ENCODE measurements at places on chromosomes 12 and 14.
A peak's percentile ranks its signal among the peaks of the same experiment; 100 is the strongest.

GRCh38 chr12:88142610-88142991, 494 bp downstream of the TMTC3 start:
- DNase-seq = no peak

GRCh38 chr14:33950320-33951182, at the start of gene EGLN3:
EGLN3 (minus strand) TSS chr14:33951074; CDS start chr14:33950752, 322 bp downstream.
- DNase-seq = peak; percentile 25

GRCh38 chr12:32854097-32854496, 42.5 kb downstream of the PKP2 start:
- no peak for DNase-seq

- no peak for DNase-seq
Measured at GRCh38 chr14:94548131-94548998, 12.9 kb upstream of the SERPINA4 start.

GRCh38 chr12:71158361-71158882, 623 bp upstream of the TSPAN8 start:
- DNase-seq = no peak

DNA sequence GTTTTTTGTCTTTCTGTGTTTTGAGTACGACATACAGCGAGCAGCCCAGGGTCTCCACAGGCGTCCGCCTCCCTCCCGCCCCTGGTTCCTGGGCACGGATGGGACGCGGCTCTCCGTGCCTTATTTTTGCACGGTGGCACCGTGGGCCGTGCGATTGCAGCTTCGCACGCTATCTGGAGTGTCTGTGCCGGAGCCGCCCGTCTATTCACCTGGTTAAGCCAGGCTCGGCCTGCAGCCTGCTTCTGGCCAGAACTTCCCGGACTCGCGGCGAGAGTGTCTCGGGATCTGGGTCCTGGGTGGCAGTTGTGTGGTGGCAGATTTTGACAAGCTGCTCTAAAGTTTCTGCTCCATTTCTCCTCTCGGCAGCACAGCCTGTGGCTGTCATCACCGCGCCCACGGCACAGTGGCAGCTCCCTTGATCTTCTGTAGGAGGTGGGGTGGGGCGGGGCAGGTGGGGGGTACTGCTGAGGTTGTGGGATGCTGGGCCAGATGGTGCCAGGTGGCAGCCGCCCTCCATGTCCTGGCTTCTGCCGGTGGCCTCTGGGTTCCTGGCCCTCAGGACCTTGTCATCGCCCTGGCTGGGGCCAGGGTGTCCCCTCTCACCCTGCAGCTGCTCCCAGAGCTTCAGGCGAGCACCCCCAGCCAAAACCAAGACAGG, 2.9 kb downstream of the MMP17 start:
- no peak for DNase-seq

DNA sequence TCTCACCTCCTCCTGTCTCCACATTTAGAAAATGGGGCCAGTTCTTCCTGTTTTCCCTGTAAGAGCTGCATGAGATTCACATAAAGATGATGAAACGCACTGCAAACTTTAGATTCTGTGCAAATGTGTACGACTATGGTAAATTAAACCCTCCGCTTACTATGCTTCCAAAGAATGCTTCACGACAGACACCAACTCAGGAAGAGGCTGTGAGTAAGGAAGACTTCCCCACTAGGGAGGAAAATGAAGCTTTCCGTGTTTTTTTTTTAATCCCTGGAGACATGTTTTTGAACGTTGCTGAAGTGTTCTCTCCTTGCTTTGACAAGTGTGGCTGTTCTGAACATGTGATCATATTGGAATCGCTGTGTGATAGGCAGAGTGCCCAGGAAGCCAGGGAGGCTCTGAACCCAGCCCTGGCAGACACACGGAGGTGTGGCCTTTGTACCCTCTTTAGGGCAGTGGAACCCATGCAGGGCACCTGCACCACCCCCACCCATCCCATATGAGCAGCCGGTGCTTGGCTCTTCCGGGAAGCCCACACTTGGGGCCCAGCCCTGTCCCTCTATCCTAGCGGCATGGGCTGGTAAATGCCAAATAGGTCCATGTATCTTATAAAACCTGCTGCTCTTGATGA, 7.5 kb upstream of the SYNE3 start:
- DNase-seq = no peak

DNA sequence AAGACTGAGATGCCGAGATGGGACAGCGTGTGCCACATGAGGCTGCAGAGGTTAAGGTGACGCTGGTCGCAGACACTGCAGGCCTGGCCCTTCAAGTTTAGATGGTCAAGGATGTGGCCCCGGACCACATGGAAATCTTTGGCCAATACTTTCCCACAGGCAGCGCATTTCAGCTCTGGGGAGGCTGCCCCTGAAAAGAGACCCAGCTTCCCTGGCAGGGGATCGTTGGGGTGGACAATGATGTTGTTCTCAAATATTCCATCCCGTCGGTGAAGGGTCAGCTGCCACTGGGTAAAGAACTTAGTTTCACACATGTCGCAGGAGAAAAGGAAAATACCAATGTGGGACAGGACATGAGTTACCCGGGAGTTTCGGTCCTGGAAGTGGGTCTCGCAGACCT, 3.0 kb downstream of the ZBTB39 start:
- no peak for DNase-seq

DNA sequence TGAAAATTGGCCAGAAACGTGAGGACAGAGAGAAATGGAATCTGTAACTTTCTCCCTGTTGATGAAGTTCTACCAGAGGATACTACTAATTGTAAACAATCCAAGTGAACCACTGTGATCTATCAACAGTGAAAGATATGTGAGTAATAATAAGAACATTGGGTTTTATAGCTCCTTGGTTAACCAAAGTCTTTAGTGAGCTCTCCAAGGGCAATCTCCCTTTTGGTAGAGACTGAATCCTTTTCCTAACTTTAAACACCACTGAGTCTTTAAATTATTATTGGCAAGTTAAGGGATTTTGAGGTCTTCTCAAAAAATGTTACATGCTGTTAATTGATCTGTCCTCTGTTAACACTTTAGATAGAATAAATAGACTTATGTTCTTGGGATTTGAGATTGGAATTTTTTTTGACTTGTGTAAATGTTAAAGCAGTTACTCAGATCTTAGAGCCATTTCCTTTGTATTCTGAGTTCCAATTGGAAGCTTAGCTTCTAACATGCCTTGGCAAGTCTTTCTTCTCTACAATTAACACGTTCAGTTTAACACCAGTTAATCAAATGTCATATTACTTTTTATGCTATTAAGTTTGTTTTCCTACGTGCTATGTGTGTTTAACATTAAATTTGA, 338.2 kb upstream of the DDHD1 start:
- no peak for DNase-seq

DNA sequence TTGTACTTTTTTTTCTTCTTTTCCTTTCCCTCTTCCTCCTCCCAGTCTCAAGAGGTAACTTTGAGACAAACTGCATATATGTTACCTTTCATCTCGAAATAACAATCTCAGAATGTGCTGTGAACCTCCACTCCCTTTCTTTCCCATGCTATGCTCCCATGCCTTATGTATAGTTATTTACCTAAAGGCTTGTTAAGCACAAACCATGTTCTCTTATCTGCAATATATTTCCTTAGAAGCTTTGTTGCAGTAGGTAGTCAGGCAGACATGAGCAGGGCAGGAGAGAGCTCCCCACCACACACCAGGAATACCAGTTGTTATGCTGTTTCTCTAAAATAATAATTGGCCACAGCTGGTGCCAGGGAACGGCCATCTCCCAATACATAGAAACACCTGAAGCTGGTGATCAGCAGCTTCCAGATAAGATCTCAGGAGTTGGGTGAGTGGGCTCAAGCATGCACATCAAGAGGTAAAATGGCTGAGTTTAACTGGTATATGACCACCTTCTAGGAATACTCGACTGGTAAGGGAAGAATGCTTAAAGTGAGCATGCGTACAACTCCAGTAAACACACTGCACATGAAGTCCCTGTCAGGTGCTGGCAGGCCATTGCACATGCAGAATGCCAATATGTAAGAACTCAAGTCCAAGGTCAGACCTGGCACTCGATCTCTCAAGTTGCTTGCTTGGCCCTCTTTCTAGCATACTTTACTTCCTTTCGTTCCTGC, 14.8 kb upstream of the DHRS2 start:
- no peak for DNase-seq

GRCh38 chr12:103626498-103626897, 39.4 kb downstream of the STAB2 start:
- DNase-seq = no peak

- no peak for DNase-seq
Measured at GRCh38 chr12:636632-637031, 26.6 kb downstream of the NINJ2 start.

- DNase-seq = no peak
Measured at GRCh38 chr12:81440001-81440400, 319.1 kb downstream of the PPFIA2 start.

- DNase-seq = no peak
Measured at GRCh38 chr12:80576641-80577418, 130.6 kb upstream of the MYF6 start.

DNA sequence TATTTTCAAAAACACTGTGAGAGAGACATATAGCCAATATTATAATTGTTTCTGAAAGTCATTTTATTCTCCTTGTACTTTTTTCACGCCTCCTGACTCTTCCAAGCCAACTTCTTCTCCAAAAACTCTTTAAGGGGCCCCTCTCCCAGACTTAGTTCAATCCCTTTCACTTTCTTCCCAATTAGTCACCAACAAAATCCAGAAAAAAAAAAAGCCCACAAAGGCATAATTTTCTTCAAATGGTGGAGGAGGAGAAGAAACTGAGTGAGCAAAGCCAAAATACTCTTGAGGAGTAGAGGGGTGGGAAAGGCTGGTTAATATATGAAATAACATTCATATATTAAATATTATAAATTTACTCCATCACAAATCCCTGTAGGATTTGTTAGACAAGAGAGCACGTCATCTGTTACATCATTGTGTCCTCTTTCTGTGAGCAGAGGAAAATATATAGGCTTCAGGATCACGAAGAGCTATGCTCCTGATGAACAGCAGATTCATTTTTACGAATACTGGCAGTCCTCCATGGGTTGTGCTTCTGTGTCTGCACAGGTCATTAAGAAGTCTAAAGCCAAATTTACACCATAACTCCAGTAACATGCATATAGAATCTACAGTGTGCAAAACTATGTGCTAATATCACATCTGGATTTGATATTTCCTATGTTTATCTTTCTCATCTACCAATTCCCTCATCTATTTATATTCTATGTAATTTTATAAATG, 25.9 kb upstream of the NID2 start:
- no peak for DNase-seq

DNA sequence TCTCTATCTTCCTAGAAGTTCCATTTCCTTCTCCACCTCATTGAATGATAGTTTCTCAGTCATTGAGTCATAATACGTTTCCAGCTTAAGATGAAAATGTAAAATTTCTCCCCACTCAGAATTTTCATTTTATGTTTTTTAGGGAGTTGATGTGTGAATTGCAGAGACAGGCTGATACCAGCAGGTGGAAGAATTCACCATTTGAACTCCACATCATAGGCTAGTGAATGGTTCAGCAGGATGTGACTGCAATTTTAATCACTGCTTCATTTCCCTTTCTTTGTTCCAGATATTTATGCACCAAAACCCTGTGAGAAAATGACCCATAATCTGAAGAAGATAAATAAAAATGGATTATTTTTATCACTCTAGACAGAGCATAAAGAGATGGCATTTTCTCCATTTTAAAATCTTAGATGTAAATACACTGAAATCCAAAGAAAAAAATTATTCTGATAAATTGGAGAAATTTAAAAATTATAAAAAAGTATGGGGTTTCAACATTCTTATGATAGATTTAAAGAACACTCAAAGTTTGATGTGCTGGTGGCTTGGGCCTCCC, 10.6 kb upstream of the PYGL start:
- DNase-seq = no peak

GRCh38 chr12:15592934-15593333, 196.3 kb downstream of the EPS8 start:
- DNase-seq = no peak

GRCh38 chr14:76090616-76091391, 60.9 kb upstream of the GPATCH2L start:
- DNase-seq = no peak

- no peak for DNase-seq
Measured at GRCh38 chr12:113134521-113134951, 1.0 kb downstream of the RASAL1 start.

- no peak for DNase-seq
Measured at GRCh38 chr12:89270548-89270947, 81.8 kb downstream of the DUSP6 start.

GRCh38 chr12:106251631-106252455, 4.0 kb upstream of the CKAP4 start:
- DNase-seq = no peak

DNA sequence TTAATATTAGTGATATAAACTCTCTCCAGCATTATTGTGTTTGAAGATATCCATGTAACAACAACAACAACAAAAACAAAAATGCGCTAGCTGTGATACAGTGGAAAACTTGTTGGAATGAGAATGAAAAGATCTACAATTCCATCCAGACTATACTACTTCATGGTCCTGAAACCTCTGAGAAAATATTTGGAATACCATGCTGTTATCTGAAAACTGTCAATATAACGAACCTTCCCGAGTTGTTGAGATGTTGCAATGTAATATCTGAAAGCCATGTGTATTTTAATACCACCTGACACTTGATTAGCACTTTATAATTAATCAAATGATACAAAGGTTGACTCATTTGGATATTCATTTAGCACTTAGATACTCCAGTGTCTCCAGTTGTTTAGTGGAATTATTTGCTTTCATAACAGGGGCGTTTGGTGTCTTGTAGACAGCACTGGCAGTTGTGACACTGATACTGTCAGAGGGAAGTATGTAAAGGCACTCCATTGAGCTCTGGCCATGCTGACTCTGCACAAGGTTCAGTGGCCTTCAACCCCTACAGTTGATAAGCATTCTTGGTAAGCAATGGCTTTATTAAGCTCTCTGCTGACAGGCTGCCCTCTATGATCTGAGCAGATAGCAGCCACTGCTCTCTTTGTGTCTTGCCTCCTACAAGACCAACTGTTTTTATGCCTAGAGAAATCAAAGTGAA, 447.1 kb upstream of the SEL1L start:
- DNase-seq = no peak

DNA sequence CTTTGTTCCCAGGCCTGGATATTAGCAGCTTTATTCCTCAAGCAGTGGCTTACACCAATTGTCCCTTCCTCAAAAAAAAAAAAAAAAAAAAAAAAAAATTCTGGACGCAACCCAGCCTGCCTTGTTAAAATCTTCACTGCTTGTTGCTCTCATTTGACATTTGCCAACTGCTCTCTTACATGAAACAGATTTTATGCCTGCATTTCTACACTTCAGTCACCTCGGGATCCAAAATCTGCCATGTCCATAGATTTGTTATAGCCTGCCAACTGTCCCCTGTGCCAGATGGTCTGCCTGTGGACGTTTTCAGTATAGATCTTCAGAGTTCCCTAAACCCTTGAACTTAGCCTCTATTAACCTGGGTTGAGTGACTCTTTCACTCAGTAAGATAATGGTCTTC, 651.5 kb downstream of the FSCB start:
- DNase-seq = no peak

GRCh38 chr12:80761838-80762237, 45.1 kb downstream of the MYF5 start:
- DNase-seq = no peak

DNA sequence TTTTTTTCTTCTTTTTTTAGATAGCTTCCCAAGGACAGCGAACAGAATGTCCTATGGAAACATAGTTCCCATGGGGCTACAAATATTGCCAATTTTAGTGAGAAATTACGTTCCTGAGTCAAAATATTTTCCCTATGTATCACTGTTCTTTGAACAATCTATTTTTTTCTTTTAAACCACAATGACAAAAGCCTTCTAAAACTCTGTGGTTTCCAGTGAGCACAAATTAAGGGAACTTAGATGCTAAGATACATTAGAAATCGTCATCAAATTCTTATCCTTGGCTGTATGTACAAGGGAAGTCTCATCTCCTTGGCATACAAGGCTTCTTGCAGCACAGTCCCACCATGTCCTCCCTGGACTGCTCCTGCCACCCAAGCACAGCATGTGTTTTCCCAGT, 17.9 kb downstream of the CPM start:
- no peak for DNase-seq
